ENCODE measurements at places on chromosomes 5 and 9. TPM values are rescaled to one million over a fixed set of nuclear protein-coding genes. Genes with fewer than 3 reads are reported as not detected.

DNA sequence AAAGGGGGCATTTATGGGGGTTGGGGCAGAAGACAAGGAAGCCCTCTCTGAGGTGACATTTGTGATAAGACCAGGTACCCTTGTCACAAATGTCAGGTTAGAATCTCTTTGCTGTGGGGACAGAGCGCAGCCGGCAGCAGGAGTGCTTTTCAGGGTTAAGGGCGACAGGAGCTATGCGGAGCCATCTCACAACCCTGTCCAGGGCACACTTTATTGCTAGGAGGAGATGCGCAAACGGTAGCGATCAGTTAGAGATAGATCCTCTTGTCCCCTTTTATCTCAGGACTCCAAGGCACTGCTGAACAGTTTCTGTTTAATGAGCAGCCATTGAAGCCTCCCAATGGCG lies 438 bp upstream of the LAMC3 start:
- DNase-seq: no peak

- no peak for DNase-seq
Observed at GRCh38 chr5:38896760-38897159, 50.9 kb downstream of the OSMR start.

DNA sequence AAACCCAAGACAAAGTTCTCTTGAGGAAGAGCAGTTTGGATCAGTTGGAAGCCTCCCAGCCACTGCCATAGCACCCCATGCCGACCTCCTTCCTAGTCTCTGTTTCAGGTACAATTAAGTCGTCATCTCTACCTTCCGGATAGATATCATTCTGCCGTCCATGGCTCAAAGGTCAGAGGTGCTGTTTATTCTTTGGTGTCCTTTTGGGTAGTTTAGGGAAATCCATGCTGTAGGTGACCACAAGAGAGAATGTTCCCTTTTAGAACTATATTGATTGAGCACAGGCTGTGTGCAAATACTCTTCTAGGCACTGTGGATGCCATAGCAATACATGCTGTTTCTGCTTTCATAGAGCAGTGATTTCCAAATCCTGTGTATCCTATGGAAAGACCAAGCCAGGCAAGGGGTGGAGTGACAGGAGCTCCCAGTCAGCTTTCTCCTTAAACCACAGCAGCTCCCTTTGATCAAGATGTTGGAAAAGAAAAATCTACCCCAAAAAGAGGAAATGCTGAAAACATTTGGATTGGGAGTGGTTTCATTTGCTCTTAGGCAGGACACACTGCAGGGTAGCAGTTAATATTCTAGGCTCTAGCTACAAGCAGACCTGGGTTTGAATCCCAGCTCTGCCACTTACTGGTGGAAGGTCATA lies 127.9 kb downstream of the PALM2AKAP2 start:
- DNase-seq: no peak

GRCh38 chr9:130118841-130119518 lies 53.2 kb upstream of the NCS1 start:
- no peak for DNase-seq

DNA sequence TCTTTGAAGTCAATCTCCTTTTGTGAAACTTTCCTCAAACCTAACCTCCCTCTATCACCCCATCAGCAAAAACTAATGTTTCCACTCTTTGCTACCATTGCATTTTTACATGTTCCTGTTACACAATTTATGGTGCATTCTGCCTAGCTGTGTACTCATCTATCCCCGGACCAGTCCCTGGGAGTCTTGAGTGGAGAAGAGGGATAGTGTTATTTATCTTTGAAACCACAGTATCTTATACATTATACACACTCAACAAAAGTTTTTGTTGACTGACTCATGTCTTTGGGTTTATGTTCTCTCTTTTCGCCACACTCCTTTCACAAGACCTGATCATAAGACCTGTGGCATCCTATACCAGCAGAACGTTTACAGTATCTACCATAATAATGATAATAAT lies 26.4 kb downstream of the TNFAIP8 start:
- no peak for DNase-seq

DNA sequence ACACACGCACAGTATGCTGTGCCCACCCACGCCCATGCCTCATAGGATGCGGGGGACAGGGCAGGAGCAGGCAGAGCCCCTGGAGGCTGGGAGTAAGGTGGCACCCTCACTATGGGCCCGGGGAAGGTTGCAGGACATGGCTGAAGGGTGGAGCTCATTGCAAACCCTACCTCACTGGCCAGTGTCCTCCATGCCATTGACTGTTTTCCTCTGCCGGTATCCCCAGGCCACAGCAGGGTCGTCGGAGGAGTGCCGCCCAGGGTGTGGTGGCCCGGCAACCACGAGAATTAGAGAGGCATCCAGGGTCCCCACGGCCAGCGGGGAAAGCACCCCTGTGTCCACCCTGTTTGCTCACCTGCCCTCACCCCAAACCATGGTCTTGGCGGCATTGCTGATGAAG lies 59.7 kb upstream of the FCN2 start:
- no peak for DNase-seq

GRCh38 chr5:43332401-43332800 lies 19.2 kb upstream of the HMGCS1 start:
- no peak for DNase-seq

DNA sequence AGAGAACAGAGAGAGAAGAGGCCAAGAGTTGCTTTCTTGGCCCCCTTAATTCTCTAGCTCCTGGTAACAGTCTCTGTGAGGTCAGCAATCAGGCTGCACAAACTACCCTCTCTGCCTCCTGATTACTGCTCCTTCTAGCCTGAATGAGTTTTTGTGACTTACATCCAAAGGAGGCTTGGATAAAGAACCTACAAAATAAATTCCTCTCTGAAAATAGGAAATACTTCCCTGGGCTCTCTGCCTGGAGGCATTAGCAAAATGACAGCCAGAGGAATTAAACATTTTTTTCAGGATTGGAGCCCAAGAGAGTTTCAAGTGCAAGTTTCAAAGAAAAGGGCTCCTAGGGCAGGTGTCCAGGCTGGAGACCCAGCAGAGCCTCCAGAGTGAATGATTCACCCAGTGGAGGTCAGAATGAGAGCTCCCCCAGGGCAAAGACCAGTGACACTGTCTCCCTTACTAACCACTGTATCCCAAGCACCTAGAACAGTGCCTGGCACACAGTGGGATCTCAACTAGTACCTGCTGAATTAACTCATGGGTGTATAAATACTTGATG lies 162.5 kb downstream of the SPOCK1 start:
- no peak for DNase-seq

- DNase-seq: no peak
Observed at GRCh38 chr9:117677572-117677971, 26.6 kb upstream of the TLR4 start.

DNA sequence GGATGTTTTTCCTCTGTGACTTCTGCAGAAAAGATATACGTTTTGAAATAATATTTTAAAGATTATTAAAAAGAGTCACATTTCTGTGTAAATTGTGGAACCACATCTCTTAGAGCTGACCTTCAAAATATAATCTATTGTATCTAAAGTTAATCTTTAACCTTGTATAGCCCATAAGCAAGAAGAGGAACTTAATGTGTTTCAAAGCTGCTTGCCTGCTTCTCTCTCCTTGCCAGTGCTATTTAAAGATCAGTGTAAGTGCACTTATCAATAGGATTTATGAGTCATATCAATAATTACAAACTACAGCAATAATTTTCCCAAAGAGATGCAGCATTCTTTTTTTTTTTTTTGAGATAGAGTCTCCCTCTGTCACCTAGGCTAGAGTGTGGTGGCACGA lies 29.4 kb upstream of the GDA start:
- DNase-seq: no peak

DNA sequence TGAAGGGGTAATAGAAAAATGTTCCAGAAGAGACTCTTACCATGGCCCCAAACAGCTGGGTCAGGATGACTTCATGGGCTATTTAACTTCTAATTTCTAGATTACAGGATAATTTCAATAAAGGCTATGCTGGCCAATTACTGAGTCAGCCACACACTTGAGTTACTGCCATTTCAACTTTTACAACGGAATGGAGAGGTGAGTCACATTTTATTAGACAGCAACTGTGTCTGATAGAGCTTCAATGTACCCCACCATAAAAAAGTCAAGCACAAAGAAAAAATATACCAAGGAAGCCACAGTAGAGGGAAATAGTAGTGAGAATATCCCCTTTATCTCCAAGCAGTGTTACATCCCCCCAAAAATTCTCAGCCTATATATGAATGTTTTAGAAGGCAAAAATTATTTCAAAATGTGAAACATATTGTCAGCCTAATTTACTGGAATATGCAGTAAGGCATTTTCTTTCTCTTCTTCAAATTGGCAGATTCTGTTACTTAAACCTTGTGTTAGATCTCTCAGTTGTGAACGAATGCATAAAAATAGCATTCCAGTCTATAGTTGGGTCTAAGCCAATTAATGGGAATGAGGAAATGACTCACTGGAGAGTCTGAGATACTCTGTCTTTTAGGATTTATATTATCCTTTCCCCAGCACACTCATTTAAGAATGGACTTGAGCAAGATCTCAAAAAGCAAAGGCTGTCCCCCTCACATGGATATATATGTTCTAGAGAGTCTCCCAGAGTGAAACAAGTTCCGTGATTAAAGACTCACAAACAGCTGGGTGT lies 47.1 kb upstream of the RAI14 start:
- no peak for DNase-seq

DNA sequence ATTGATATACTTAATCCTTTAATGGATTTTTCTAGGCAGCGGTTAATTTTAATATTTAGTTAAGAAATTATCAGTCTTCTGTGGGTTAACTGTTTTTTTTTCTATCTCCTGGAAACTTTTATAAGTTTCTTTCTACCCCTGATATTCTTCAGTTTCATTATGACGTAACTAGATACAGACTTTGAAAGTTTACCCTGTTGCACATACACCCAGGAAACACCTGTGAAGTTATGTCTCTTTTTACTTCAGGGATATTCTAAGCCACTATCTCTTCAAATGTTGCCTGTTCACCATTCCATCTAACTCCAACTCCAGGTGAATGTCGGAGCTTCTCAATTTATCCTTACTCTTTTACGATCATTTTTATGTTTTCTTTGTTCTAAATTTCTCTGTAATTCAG lies 329.0 kb downstream of the ICE1 start:
- no peak for DNase-seq

GRCh38 chr5:130836729-130837649 lies 328.1 kb downstream of the HINT1 start:
- DNase-seq: no peak

DNA sequence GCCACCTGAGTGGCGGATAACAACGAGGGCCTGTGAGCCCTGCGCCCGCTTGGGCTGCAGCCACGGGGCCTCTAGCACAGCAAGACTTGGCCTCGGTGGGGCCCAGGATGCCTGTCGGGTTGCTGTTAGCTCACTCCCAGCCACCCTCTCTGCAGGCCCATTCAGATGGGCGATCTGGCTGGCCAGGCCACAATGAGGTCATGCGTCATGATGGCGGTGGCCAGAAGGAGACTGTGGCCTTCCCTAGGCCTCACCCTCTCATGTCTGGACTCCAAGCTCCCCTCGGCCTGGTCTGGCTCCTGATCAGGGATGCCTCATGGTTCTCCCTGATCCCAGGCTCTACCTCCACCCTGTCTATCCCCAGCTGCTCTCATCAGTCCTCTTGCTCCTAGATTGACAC lies 19.0 kb upstream of the TCOF1 start:
- no peak for DNase-seq

GRCh38 chr5:149162401-149163084 lies 21.2 kb downstream of the ABLIM3 start:
- no peak for DNase-seq

DNA sequence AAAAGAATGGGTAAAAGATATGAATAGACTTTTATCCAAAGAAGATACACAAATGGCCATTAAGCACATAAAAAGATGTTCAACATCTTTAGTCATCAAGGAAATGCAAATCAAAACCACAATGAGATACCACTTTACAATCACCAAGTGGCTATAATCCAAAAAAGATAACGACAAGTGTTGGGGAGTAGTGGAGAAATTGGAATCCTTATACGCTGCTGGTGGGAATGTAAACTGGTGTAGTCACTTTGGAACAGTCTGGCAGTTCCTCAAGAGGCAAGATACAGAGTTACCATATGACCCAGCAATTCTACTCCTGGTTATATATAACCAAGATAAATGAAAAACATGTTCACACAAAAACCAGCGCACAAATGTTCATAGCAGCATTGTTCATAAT lies 234.9 kb downstream of the SPATA31D1 start:
- DNase-seq: no peak

BARHL1 gene
- not detected for total RNA-seq

WNT8A gene
- not detected for total RNA-seq

LRRTM2 gene
- under 0.01 TPM for total RNA-seq

SHC3 gene
- total RNA-seq: 2.3 TPM

C5orf34 gene
- 3.3 TPM for total RNA-seq

CCDC152 gene
- 0.88 TPM for total RNA-seq

TUBB4B gene
- 188 TPM for total RNA-seq

EPB41L4A gene
- total RNA-seq: 22.0 TPM

DNM1 gene
- 36.0 TPM for total RNA-seq

Data from breast epithelium (tissue), 4 donors.